Stimulated activated CD8-positive, alpha-beta memory T cell treated with anti-CD3 and anti-CD28 coated beads, Interleukin-15, amount 100 ng/mL, for 4 hours (primary cell): ENCODE measurements at places on chromosomes 2 and 18.

- no peak for DNase-seq
Measured at GRCh38 chr2:158940356-158940755, 28.1 kb upstream of the TANC1 start.

DNA sequence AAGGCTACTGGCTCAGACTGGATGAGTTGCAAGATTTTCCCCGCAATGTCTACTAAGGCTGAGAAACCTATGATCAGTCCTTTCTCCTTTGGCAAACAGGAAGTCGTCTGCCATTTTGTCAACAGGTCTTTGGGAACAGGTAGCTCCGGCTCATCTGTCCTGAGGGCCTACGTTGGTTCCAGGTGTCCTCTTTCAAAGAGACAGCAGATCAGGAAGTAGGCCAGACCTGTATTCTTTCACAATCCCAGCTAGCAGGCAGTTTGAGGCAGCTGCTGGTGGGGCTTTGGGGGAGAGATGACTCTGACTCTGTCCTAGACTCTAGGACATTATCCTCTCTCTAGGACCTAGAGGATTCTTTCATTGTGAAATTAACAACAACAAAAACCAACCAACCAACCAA lies 98.6 kb downstream of the ACTR2 start:
- no peak for DNase-seq

DNA sequence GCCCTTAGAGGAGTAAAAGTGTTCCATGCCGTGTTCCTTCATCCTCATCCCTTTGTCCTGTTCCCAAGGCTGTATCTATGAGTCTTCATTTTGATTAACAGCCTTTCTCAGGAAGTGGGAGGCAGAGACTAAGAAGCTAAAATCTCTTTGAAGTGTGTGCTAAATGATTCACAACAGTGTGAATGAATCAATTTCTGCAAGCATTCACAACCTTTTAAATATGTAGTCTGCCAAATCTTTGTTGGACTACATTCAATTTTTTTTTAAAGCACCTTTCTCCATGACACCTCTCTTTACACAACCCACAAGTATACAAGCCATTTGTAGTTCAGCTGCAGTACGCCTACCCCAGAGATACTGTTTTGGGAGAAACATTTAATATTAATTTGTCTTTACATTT lies 408.6 kb upstream of the FANCL start:
- no peak for DNase-seq

- DNase-seq = no peak
Measured at GRCh38 chr2:28593160-28593755, 97.4 kb downstream of the PLB1 start.

- DNase-seq = no peak
Measured at GRCh38 chr18:75500545-75500944, 73.0 kb upstream of the SMIM21 start.

- DNase-seq = no peak
Measured at GRCh38 chr18:75216911-75217689, 6.5 kb downstream of the TSHZ1 start.

DNA sequence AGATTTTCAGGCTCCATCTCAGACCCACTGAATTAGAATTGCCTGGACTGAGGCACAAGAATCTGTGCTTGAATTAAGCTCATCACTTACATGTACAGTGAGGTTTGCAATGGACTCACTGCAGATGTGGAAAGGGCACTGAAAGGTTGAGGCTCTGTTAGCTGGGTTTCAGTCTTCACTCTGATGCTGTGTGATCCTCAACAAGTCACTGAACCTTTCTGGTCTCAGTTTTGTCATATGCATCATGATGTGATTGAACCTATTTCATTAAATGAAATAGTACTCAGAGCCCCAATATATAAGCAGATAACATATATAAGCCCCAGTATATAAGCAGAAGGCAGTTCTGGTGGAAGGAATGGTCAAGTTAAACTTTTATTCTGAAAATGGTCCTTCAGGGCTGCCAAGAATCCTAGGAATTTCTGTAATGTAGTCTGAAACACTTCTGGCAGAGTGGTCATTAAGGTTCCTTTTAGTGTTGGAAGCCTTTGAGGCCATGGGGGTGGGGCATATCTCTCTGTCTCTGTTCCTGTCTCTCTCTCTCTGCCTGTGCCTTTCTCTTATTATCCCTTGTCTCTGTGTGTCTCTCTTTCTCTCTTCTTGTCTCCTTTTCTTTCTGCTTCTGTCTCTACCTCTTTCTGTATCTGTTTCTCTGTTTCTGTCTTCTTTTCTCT lies 110.4 kb downstream of the ADCYAP1 start:
- no peak for DNase-seq

DNA sequence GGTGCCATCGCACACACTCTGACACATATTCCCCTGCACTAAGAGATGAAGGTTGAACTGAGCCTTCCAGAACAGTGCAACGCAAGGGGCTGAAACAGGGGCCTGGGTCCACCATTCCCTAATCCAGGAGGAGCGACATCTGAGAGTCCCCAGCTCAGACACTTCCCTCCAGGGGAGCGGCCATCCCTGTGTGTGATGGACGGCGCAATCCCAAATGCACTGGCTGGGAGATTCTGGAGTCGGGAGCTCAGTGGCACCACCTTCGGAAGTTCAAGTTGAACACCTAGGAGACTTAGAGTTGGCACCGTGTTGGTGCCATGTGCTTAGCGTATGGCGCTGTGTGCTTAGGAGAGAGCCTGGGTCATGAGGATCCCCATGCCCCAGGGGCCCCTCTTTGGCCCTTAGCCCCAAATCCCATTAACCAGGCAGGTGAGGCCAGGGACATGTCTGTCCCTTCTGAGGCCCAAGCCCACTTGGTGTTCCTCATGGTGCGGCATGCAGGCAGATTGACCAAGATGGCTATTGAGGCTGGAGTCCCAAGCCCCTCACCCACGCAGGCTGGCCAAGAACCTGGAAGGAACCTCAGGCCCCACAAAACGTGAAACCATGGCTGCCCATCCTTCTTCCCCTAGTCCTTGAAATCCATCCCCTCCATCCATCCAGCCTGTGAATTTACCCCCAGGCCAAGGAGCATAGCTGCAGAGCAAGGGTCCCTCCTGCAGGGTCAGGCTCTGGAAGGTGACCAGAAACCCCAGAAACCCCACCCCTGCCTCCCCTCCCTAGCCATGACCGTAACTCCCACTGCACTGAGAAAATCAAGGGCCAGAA lies 114.1 kb upstream of the OTOS start:
- no peak for DNase-seq

DNA sequence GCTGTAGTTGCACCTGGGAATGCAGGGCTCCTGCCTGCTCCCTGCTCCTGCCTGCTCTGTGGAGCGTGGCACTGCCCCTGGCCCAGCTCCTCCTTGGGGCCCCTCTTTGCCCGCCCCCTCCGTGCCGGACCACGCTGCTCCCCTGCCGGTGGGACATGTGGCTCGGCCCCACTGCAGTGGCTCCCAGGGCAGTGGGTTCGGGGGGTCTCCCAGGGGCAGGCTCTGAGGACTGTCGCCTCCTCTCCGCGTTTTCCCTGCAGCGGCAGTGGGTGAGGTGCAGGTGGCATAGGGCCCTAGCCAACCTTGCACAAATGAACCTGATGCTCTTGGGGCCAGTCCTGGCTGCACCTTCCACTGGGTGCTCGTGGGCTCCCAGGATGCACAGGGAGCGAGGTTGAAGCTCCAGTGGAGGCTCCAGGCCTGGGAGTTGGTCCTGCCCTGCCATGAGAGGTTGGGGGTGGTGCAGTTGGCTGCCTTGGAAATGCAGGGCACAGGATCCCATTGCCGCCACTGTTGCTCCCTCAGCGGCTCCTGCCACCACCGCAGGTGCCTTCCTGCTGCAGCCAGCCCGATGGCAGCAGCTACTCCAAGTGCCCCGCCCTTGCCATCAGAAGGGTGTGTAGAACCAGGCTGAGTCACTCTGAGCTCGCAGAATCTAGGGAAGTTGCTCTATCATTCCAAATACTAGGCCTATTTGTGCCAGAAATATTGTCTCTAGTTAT lies 313.1 kb upstream of the SYT4 start:
- no peak for DNase-seq

- DNase-seq = no peak
Measured at GRCh38 chr2:220096406-220096805, 469.0 kb downstream of the SLC4A3 start.

DNA sequence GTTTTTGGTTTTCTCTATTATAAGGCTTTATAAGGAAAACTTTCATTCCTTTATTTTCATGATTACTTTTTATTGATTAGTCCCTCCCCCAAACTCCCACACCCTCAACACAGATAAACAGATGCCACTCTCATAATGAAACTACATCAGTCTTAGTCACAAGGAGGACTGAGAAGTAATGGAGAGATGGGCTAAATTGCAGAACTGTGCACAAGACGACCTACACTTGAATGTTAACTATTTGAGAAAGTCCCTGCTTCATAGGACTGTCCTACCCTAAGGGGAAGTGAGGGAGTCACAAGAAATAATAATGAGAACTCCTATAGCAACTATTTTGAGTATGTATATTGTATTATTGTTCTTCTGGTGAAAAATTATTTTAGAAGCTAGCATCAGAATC lies 360.8 kb downstream of the RBM43 start:
- no peak for DNase-seq

- no peak for DNase-seq
Measured at GRCh38 chr2:210456571-210456970, 20.0 kb downstream of the LANCL1 start.

GRCh38 chr2:27489118-27489497 lies 435 bp downstream of the IFT172 start:
- DNase-seq = no peak

DNA sequence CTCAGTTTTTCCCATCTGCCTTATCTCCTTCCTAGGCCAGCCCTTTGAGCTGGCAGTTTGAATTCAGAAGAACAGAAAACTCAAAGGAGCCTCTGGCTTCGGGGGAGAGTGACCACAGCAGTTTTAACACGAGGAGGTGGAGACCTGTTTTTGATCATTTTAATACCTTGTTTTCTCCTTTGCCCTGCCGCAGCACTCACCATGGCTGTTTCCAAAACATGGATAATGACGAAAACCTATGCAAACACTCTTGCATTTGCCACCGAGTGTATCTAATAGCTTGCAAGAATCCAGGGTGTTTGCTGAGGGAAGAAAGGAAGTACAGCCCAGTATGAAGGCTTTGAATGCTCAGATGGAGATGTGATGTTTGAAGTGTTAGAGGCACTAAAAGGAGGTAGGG lies 167.1 kb downstream of the PRKCE start:
- no peak for DNase-seq

GRCh38 chr18:66138642-66139041 lies 387.8 kb downstream of the CDH7 start:
- no peak for DNase-seq

- no peak for DNase-seq
Measured at GRCh38 chr2:100924122-100924519, 78.0 kb upstream of the RPL31 start.
